RPMI8226 (cell line): ENCODE measurements at places on chromosomes 13 and 19.

DNA sequence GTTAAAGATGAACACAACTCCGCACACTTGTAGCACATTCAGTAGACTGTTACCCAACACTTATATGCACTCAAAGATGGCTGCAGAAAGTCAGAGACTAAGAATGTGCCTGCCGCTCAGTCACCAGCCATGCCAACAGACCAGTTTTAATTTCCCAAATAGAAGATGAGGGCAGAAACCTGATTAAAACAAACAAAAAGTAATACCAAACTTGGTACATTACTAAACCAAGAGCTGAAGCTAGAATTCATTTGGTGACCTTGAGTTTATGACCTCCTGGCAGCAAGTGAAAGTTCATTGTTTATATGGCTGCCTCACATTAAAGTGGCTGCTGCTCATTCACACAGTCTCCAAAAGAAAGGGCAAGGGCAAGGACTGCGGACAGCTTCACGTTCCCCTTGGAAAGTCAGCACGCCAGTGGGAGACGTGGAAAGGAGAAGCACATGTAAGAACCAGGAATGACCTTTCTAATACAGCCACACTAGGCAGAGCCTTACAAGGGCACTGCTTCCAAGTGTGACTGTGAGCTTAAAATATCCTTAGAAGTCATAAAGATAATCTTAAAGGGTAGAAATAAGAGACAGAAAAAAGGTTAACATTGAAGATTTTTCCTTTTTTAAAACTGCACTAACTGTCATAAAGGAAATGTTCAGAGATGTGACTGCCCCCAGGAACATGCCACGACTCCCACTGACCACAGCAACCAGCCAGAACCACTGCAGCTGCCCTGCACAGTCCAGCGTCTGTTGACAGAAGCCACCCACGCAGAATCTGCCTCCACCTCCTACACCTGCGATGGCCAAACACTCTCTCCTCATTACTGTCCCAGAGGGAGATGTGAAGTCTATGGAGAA lies 73.5 kb downstream of the STK24 start:
- DNase-seq: no peak

GRCh38 chr19:30666301-30666803 lies 294.2 kb downstream of the ZNF536 start:
- peak; percentile 22 for DNase-seq

GRCh38 chr19:35852029-35852780 lies at the start of gene NPHS1:
Gene NPHS1, minus strand, starts transcription at chr19:35852504. Its CDS starts 667 bp downstream, at chr19:35851837.
- DNase-seq: no peak

- no peak for DNase-seq
These were observed 122.8 kb downstream of the OXGR1 start for GRCh38 chr13:96871469-96871868.

DNA sequence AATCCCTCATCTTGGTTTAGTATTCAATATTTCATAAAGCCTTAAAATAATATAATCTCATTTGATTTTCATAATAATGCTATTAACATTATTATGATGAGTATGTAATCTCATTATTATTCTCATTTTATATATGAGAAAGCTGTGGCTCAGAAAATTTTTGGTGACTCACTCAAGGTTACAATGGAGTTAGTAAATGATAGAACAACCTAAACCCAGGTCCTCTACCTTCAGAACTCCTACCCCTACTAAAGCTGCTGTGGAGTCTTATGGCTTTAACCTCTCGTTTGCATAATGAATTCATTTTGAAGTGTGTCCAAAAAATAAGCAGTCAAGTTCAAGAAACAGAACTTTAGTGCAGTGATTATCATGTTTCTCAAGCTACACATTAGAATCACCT lies 226.3 kb downstream of the TBC1D4 start:
- DNase-seq: no peak

DNA sequence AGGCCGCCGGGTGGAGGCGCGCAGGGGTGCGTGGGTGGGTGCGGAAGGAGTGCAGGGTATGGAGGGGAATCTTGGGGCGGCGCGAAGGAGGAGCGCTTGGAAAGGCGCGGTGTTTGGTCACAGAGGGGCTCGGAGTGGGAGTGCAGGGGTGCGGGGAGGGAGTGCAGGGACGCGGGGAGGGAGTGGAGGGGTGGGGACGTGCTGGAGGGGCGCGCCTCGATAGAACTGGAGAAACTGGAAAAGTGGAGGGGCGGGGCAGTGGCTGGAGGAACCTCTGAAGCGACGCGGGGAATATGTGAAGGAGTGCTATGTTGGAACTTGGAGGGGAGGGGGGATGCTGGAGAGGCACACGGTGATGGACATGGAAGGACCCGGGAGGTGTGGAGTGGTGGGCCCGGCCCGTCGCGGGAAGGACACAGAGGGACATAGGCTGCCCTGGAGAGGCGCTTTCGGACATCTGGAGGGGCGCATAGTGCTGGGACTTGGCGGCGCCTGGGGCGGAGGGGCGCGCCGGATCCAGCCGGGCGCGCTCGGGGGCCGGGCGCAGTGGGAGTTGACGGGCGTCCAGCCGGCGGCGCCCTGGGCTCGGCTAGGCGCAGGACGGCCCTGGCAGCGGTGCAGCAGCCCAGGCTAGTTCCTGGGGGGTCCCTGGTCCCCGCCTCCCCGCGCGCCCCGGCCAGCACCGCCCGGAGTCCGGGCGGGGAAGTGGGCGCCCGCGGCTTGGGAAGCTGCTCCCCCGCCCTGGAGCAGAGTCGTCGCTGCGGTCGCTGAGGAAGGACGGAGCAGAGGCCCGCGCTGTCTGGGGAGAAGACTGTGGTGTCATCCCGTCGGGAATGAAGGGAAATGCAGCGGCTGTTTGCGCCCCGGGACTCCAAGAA lies 20.8 kb upstream of the SGCG start:
- DNase-seq: no peak

DNA sequence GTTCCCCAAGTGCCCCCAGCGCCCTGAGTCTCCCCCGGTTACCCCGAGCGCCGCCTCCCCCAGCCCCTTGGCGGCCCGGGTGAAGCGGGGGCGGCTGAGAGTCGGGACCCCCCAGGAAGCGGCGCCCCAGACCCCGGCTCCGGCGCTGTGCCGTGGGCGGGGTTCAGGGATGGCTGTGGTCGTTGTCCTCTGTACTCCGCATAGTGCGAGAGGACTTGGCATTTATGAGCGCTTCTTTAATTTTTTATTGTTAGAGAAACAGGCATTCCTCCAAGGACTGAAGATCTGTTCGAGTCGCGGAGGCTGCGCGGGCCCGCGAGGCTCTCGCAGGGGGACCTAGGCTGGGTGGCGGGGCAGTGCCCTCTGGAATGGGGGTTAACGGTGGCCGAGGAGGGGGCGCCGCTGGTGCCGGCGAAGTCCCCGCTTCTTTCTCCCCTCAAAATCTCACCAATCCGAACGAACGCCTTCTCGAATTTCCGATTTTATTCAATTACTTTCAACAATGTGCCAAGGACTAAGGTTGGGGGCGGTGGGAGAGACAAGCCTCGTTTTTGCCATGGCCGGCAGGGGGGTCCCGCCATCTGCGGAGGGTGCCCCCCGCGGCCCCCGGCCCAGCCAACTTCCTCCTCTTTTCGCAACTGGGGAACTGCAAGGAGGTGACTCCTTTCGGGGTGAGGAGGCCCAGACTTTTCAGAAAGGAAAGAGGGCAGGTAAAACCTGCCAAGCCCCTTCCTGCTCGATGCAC lies 596 bp upstream of the GJB2 start:
- DNase-seq: no peak

- DNase-seq: peak; percentile 78
These were observed 7.6 kb downstream of the KANK3 start for GRCh38 chr19:8335343-8336071.

GRCh38 chr13:32911506-32911905 lies 104.7 kb upstream of the KL start:
- DNase-seq: peak; percentile 9

- no peak for DNase-seq
These were observed 36.4 kb downstream of the RNF6 start for GRCh38 chr13:26185720-26186117.

- no peak for DNase-seq
These were observed 953.2 kb downstream of the SLITRK6 start for GRCh38 chr13:84845907-84846619.

GRCh38 chr13:103255587-103256301 lies 189.5 kb upstream of the SLC10A2 start:
- no peak for DNase-seq

GRCh38 chr13:114241918-114242317 lies 7.2 kb downstream of the CDC16 start:
- no peak for DNase-seq

DNA sequence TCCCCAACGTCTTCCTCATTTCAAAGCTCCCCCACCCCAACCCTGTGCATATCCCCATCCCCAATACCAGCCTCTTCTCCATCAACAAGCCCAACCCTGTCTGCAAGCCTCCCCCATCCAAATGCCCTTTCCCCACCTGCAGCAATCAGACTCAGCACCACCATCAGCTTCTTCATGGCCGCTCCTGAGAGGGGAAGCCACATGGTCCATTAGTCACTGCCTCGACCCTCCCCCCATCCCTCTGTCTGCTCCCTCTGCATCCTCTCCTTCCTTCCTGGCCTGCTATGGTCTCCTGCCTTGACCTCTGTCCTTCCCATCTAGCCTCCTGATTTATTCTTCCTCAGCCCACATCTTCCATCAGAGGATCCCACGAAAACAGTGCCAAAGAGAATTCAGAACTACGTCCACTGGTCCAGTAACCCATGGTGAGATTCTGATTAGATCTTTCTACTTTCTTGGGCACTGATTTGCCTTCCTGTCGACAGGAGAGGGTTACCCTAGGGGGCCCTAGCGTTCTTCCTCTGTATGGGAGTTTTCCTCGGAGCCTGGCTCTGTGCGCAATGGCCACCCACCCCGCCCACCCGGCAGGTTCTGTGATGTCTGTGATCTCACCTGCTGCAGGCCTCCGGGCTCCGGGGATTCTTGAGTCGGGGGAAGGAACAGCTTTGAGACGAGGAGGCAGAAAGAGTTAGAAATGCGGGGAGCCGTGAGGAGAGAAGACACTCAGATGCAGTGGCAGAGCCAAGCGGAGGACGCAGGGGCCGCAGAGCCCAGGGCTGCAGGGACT lies 1.3 kb downstream of the KLK6 start:
- no peak for DNase-seq

- DNase-seq: peak; percentile 61
These were observed 2.2 kb upstream of the CEACAM6 start for GRCh38 chr19:41753159-41753558.

DNA sequence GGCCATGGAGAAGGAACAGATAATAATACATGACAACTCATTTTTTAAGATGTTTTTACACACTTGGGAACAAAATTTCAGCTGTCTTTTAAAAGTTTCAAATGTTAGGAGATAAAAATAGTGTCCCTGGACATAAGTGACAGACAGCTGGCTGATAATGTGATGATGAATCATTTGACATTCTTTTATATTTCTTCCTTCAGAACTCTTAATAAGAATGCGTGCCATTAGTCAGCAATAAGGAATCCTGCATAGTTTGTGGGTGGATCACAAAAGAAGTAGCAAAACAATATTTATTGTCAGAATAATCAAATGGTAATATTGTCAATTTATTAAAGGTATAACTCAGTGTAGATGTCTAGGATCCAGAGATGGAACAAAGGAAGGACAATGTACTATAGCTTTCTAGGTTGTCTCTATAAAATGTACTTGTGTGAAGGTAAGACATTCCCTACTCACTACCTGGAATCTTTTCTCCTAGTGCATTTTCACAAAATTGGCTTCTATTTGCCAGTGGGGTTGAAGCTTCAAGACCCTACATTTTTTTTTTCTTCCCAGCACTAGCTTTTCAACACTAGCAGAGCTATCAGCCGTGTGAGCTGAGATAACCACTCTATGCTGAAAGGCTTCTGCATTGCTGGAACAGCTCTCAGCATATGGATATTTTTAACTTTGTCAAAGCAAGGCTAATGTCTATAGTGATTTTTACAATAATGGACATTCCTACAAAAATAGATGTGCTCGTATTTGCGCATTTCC lies 175.6 kb upstream of the SLITRK6 start:
- no peak for DNase-seq

- DNase-seq: no peak
These were observed 388.3 kb downstream of the COG6 start for GRCh38 chr13:40043764-40044163.

GRCh38 chr13:96650301-96650886 lies 343.9 kb downstream of the OXGR1 start:
- peak; percentile 11 for DNase-seq

GRCh38 chr13:97352815-97353214 lies 81.2 kb upstream of the RAP2A start:
- DNase-seq: no peak

DNA sequence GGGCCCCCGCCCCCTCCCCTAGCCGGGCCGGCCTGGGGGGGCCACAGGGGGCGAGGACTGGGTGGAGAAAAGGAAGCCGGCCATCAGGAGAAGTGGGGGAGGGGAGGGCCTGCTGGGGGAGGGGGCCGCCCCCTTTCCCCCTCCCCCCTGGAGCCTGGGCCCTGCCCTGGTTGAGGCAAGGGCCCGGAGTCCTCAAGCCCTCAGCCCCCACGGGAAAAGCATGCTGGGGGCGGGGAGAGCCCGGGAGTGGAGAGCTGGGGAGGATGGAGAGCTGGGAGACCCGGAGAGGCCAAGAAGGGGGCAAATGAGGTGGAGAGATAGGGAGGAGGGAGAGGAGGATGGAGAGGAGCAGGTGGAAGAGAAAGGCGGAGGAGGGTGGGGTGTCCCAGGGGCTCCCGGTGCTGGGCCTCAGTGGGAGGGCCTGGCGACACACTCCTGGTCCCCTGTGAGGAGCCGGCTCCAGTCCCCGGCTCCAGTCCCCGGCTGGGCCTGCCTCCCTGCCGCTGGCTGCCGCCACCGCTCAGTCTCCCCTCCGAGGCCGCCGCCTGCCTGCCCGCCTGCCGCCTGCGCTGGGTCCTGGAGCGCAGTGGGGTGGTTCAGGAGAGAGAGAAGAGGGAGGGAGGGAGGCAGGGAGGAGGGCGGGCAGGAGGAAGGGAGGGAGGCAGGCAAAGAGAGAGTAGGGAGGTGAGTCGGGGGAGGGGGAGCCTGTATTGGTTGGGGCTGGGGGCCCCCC lies at the start of gene GRIK5:
TSS of gene GRIK5 (minus strand) at position 588 of the 733 bp plus-strand sequence. CDS start 4,436 bp downstream, outside the sequence.
- no peak for DNase-seq

DNA sequence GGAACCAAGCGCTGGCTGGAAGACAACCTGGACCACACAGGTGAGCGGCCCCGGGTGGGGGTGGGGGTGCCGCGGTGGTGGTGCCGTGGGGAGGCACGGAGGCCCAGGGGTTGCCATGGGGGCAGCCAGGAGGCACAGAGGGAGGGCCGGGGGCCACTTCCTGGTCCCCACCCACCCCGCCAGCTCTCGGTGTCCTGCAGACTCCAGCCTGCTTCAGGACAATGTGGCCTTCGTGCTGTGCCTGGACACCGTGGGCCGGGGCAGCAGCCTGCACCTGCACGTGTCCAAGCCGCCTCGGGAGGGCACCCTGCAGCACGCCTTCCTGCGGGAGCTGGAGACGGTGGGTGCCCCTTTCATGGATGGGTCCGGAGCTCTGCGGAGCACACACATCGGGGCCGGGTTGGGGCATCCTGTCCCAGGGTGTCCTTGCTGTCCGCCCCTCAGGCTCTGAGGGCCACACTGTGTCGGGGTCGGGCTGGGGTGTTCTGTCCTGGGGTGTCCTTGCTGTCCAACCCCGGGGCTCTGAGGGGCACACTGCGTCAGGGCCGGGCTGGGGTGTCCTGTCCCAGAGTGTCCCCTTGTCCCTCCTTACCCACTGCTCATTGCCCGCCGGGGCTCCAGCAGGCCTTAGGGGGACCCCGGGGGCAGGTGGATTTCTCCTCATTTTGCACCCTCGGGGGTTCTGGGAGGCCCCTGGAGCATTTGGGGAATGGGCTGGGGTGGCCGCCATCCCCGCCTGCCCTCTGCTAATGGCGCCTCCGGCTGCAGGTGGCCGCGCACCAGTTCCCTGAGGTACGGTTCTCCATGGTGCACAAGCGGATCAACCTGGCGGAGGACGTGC lies 18.3 kb downstream of the NCLN start:
- DNase-seq: no peak

- no peak for DNase-seq
These were observed 80.4 kb downstream of the LRCH1 start for GRCh38 chr13:46633416-46633815.

GRCh38 chr19:9751446-9751845 lies 17.1 kb downstream of the ZNF846 start:
- no peak for DNase-seq
